ENCODE measurements at places on chromosomes 4 and X. TPM values are rescaled to one million over a fixed set of nuclear protein-coding genes. Genes with fewer than 3 reads are reported as not detected.

MAGEA3 gene
- not detected for total RNA-seq

AR gene
- 12.4 TPM for total RNA-seq

RAB9B gene
- total RNA-seq: 4.1 TPM

TMSB15A gene
- total RNA-seq: 0.78 TPM

MUC7 gene
- not detected for total RNA-seq

FAM193A gene
- 36.7 TPM for total RNA-seq

TMEM144 gene
- total RNA-seq: 34.3 TPM

VSIG4 gene
- 29.4 TPM for total RNA-seq

PHOX2B gene
- not detected for total RNA-seq

MAMLD1 gene
- 2.2 TPM for total RNA-seq

CXCL6 gene
- not detected for total RNA-seq

CFAP99 gene
- total RNA-seq: 1.9 TPM

IQSEC2 gene
- 23.7 TPM for total RNA-seq

BMX gene
- 8.0 TPM for total RNA-seq

MAGEA10 gene
- total RNA-seq: not detected

CDKN2AIP gene
- total RNA-seq: 16.9 TPM

FAM47E gene
- 9.7 TPM for total RNA-seq

NPY5R gene
- 0.54 TPM for total RNA-seq

MORF4L2 gene
- 378 TPM for total RNA-seq

SH3D19 gene
- total RNA-seq: 104 TPM

AMTN gene
- not detected for total RNA-seq

TLL1 gene
- total RNA-seq: 6.0 TPM

MGARP gene
- total RNA-seq: 2.1 TPM

MAGEE2 gene
- not detected for total RNA-seq

NLRP2B gene
- not detected for total RNA-seq

POU4F2 gene
- not detected for total RNA-seq

MND1 gene
- total RNA-seq: not detected

TMEM33 gene
- 54.8 TPM for total RNA-seq

TMEM31 gene
- not detected for total RNA-seq

NRK gene
- 0.67 TPM for total RNA-seq

GABRE gene
- 39.5 TPM for total RNA-seq

SLC9B1 gene
- total RNA-seq: 0.45 TPM

ARL13A gene
- not detected for total RNA-seq

CT45A10 gene
- not detected for total RNA-seq
